Vagina (tissue), 2 donors: ENCODE measurements at places on chromosomes 7 and 10.

DNA sequence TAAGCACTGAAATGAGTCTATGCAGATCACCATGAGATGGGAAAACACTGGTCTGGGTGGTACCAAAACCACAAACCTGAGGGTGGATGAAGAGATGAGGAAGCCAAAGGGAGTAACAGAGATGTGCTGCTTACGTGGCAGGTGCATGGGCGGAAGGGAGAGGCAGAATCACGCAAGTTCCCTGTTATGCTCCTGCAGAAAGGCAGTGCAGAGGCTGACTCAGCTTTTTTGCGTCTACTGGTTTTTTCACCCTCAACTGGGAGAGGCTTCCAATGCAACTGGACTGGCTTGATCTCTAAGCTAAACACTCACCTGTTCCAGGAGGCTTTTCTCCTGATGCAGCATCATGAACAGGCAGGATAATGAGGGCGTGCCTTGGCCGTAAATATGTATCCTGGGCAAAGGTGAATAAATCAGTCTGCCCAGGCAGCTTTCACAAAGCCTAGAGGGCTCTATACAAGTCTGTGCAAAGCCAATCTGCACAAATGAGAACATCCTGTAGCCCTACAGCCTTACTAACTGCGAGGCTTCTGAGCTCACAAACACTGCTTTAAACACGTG, 95.4 kb upstream of the AFAP1L2 start:
- no peak for DNase-seq

- DNase-seq, result no peak
These were observed 11.8 kb upstream of the ACBD5 start for GRCh38 chr10:27252267-27253000.

DNA sequence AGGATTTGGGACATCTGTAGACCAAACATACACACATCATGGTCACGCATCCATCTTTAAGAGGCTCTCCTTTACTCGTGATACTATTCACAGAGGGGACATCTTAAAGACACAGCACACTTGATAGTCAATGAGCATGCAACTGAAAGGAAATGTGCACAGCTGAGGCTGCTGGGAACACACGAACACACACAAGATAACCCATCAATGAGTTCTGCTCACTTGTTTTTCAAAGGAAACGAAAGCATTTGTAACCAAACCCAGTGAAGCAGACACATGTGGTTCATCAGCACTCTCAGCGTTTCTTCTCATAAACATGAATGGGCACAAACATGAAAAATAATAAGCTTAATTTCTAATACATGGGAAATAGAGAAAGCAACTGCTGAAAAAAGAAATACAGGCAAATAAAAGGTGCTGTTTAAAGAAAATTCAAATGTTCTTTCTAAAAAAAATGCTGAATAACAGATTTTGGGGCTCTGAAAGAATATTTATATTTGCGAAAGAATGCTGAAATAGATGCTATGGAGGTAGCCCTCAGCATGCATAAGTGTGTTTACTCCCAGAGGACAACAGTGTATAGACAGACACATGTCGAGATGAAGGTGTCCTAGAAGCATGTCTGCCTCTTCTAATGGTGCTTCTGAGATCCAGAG, 59.7 kb upstream of the LAMB4 start:
- DNase-seq, result no peak

- peak; percentile 71 for DNase-seq
These were observed 379.1 kb downstream of the TCERG1L start for GRCh38 chr10:130932326-130933007.

GRCh38 chr7:95781961-95782586, 9.7 kb downstream of the DYNC1I1 start:
- DNase-seq, result no peak

GRCh38 chr10:20922451-20922850, 25.3 kb upstream of the NEBL start:
- no peak for DNase-seq

DNA sequence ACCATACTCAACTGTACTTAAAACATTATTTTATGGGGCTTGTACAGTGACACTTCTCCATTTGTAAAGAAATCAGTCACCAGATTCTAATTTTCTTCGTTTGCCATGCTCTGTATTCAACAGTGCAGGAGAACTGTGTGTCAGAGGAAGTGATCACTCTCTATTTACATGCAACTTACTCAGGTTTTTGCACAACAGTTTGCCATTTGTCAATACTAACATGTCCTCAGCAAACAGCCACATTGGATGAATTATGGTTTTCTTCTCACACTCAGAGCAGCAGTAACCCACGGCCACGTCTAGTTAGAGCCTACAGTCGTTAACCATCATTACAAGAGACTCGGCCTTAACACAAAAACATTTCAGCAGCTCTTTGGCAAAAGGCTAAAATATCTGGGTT, 69.2 kb upstream of the SP4 start:
- no peak for DNase-seq

- DNase-seq, result no peak
These were observed 15.7 kb downstream of the HPS1 start for GRCh38 chr10:98431016-98431415.

GRCh38 chr7:12685550-12685949, 1.9 kb upstream of the ARL4A start:
- no peak for DNase-seq

- no peak for DNase-seq
These were observed 47.7 kb downstream of the MINPP1 start for GRCh38 chr10:87552248-87552929.

- no peak for DNase-seq
These were observed 108.3 kb downstream of the AHR start for GRCh38 chr7:17406738-17407137.

GRCh38 chr10:124338276-124338925, 80.3 kb downstream of the OAT start:
- DNase-seq, result no peak

- no peak for DNase-seq
These were observed 6.3 kb downstream of the BET1 start for GRCh38 chr7:93997868-93998267.

- DNase-seq, result no peak
These were observed 48.7 kb upstream of the SLC35G1 start for GRCh38 chr10:93844979-93845626.

DNA sequence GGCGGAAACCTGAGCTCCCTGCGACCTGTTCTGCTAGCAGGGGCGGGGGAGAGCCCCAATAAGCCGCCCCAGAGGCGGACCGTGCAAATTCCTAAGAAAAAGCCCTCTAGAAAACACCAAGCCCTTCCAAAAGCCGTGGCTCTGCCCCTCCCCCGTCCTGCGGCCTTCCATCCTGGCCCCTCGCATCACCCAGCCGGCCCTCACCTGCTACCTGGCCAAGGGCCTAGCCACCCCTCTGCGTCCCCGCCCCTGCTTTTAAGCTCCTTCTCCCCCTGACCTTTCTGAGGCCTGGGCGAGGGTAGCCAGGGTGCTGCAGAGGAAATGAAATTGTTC, 24.9 kb downstream of the SKIDA1 start:
- no peak for DNase-seq

- no peak for DNase-seq
These were observed 82.6 kb upstream of the PRKG1 start for GRCh38 chr10:50991456-50992355.

GRCh38 chr10:113538151-113538550, 14.7 kb upstream of the HABP2 start:
- DNase-seq, result no peak

GRCh38 chr7:90383422-90383821, 19.8 kb upstream of the CLDN12 start:
- DNase-seq, result no peak

DNA sequence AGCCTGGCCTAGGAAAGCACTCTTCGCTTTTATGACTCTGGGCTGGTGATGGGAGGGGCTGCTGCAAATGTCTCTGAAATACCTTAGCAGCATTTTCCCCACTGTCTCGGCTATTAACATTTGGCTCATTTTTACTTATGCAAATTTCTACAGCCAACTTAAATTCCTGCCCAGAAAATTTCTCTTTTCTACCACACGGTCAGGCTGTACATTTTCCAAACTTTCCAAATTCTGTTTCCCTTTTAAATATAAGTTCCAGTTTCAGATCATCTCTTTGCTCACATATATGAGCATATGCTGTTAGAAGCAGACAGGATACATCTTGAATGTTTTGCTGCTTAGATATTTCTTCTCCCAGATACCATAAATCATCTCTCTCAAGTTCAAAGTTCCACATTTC, 332.3 kb downstream of the ADK start:
- no peak for DNase-seq

GRCh38 chr10:11876324-11876723, 53.2 kb downstream of the PROSER2 start:
- no peak for DNase-seq

- no peak for DNase-seq
These were observed 17.2 kb downstream of the EBF3 start for GRCh38 chr10:129946859-129947258.

DNA sequence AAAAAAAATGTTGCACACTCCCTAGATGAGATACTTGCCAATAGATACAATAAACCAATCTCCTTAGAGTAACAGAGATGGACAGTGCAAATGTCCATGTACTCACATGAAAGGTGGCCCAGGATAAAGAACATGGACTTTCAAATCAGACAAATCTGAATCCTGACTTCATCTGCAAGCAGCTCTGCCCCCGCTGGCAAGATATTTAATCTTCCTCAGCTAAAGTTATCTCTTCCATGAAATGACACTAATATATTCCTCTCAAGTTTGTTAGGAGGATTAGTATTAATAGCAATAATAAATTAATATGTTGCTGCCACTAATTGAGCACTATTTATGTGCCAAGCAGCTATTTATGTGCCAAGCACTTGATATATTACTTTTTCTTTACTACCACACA, 148.6 kb upstream of the YAE1 start:
- DNase-seq, result no peak

DNA sequence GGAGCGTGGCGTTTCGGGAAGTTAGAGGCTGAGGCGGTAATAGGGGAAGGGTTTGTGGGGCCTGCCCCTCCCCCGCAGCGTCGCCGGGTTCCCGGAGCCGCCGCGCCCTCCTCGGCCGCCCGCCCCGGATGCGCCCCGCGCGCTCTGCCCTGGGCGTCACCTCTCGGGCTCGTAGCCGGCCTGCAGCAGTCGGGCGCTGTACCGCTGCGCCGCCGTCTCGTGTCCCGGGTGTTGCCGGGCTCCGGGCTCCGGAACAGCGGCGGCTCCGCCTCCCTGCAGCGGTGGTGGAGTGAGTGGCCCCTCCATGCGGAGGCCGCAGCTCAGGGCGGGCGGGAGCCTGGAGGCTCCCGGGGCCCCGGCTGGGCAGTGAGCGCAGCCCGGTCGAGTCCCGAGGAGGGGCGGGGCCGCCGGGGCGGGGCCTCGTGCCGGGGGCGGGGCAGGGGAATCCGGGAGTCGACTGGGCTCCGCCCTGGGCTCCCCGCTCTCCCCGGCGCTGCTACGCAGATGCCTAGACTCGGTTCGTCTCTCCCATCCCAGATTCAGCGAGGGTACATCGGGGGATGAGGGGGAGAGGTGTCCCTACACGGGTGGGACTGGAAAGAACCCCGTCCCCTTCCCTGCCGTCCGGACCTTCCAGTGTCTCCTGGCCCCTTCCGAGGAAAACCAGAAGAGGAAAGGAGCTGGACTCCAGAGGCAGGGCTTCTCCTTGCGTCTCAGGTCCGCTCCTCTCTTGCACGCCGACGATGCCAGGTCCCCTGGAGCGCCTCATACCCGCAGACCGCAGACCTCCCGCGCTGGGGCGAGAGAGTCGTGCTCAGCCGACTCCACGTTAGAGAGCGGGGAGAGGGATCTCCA, at the start of gene IMPDH1:
IMPDH1 (minus strand) TSS at position 387 of the 855 bp plus-strand sequence; CDS start at position 306, 81 bp downstream.
- DNase-seq, result no peak

GRCh38 chr10:31580646-31581045, 261.6 kb downstream of the ZEB1 start:
- no peak for DNase-seq

GRCh38 chr7:145134377-145134776, 298.5 kb upstream of the TPK1 start:
- DNase-seq, result no peak

- no peak for DNase-seq
These were observed 85.6 kb downstream of the ZEB1 start for GRCh38 chr10:31404640-31405039.

- DNase-seq, result no peak
These were observed 17.6 kb downstream of the CDNF start for GRCh38 chr10:14820010-14820774.

- DNase-seq, result no peak
These were observed 10.1 kb downstream of the PSAP start for GRCh38 chr10:71840958-71841335.
